ENCODE measurements at places on chromosomes 2 and 18. TPM values are rescaled to one million over a fixed set of nuclear protein-coding genes. Genes with fewer than 3 reads are reported as not detected.

The AQP4 gene
- total RNA-seq, result not detected

The MAP2 gene
- 5.6 TPM for total RNA-seq

The TYMS gene
- 36.3 TPM for total RNA-seq

The DES gene
- total RNA-seq, result not detected

The GALNT1 gene
- total RNA-seq, result 97.1 TPM

The SPATA3 gene
- total RNA-seq, result not detected

The PLEKHH2 gene
- 2.5 TPM for total RNA-seq

The FLACC1 gene
- total RNA-seq, result not detected

The FBLN7 gene
- total RNA-seq, result not detected

The UGT1A3 gene
- not detected for total RNA-seq
